ENCODE measurements at places on chromosomes 3 and 15.
A peak's percentile ranks its signal among the peaks of the same experiment; 100 is the strongest.

DNA sequence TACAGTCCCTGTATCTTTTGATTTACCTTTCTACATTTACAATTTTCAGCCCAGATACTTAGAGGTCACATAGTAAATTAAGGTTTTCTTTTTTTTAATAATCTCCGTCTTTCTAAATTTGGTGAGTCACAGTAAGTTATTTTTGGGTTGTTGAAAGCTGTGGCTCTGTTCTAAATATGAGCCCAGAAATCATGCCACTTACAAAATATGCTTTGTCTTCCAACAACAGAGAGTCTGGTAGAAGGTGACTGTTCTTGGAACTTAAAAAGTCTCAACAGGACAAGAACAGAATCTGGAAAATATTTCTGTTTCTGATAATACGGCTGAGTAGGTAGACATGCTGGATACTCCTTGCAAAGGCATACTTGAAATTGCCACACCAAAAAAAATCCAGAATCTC lies 16.0 kb downstream of the GOLGA8S start:
- no peak for DNase-seq

DNA sequence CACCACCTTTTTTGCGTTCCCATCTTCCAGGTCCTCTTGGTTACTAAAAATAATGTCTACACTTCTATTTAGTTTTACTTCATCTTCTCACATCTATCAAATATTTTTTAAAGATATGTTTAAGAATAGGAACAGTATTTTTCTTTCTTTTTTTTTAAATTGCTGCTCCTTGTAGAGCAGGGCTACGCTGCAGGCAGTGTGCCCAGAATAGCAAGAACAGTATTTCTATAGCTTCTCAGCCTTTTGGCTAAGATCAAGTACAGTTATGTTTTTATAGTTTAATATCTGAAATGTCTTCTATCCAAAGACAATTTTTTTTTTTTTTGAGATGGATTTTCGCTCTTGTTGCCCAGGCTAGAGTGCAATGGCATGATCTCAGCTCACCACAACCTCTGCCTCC lies 73.0 kb downstream of the MYO9A start:
- no peak for DNase-seq

GRCh38 chr3:184345317-184346144 lies 8.1 kb downstream of the FAM131A start:
- DNase-seq: peak; percentile 84

GRCh38 chr15:82047453-82048400 lies 1.9 kb upstream of the MEX3B start:
- DNase-seq: peak; percentile 72

GRCh38 chr3:143596957-143597642 lies 251.2 kb downstream of the SLC9A9 start:
- no peak for DNase-seq

GRCh38 chr15:68502398-68502901 lies 70.5 kb upstream of the ITGA11 start:
- no peak for DNase-seq

GRCh38 chr3:11757441-11757875 lies 89.2 kb downstream of the TAMM41 start:
- peak; percentile 88 for DNase-seq
